ENCODE measurements at places on chromosomes 16 and 17. TPM values are rescaled to one million over a fixed set of nuclear protein-coding genes. Genes with fewer than 3 reads are reported as not detected.

DNA sequence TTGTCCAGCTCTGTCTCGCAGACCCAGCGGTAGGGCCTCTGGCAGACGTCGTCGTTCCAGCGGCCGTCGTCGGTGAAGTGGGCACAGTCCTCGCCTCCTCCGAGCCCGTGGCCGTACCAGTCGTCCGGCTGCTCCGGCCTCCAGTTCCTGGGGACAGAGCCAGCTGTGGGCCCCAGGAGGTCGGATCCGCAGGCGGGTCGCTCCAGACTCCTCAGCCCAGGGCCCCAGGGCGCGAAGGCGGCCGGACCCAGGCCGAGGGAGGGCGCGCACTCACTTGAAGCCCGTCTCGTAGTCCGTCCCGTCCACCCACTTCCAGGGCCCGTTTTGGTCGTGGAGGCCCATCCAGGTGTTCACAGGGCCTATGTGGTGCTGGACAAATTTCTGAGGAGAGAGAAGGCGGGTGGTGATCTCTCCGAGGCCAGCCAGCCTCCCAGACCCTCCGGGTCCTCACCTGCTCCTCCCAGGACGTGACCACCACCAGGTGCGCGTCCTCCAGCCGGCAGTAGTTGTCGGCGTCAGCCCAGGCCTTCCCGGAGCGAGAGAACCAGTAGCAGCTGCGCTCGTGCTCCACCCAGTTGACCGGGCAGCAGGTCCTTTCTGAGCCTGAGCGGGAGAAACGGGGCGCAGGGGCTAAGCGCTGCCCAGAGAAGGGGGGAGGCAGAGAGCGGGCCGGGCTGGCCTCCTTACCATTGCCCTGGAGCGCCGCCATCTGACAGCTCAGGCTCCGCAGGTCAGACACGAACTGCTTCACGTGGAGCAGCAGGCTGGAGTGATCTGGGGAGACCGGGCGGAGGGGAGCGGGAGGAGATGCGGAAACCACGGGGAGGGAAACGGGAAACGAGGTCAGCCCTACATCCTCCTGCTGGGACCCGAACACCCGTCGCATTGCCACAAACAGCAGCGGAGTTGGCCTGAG, 5.2 kb downstream of the ASGR1 start:
- DNase-seq = no peak

Gene WWP2
- 15.3 TPM for total RNA-seq

DNA sequence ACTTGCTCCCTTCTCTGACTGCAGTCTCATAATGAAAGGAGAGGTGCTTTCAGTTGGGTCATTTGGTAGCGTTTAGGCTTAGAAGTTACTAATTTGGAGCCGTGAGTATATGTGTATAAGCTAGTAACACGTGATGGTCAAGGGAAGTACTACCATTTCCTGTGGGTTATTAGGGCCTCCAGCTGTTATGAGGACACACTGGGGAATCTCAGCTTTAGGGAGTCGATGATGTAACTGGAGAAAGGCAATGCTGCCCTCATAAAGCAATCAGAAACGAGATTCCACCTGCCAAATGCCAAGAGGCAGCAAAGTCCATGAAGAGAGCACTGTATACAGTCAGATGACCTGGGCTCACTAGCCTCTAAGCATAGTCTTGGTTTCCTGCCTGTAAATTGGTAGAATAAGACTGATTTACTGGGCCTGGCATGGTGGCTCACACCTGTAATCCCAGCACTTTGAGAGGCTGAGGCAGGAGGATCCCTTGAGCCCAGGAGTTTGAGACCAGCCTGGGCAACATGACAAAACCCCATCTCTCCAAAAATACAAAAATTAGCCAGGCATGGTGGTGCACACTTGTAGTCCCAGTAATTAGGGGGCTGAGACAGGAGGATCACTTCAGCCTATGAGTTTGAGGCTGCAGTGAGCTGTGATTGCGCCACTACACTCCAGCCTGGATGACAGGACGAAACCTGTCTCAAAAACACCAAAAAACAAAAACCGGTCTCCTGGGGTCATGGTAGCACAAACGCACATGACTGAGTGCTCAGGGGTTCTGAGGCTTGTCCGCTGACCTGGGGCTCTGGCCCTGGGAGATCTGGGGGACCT, 53.0 kb downstream of the SF3B3 start:
- DNase-seq = peak; percentile 58

DNA sequence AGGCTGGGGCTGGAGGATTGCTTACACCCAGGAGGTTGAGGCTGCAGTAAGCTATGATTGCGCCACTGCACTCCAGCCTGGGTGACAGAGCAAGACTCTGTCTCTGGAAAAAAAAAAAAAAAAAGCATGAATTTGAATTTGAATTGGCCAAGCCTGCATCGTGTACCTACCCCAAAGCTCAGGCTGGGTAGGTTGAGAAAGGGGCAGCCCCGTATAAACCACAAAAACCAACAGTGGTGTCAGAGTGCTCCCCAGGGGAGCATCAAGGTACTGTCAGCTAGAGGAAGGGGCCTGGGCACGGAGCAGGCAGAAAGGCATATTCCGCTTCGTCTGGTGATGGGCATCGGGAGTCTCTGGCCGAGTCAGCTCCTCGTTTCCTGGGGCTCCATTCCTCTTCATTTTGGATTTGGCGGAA, 40.9 kb downstream of the RAP1GAP2 start:
- no peak for DNase-seq

Gene ATP2A3
- 0.03 TPM for total RNA-seq

GRCh38 chr17:80596760-80597608, 52.3 kb downstream of the RPTOR start:
- peak; percentile 54 for DNase-seq

Gene UTS2R
- not detected for total RNA-seq

Gene TRIM16
- total RNA-seq = 45.9 TPM

DNA sequence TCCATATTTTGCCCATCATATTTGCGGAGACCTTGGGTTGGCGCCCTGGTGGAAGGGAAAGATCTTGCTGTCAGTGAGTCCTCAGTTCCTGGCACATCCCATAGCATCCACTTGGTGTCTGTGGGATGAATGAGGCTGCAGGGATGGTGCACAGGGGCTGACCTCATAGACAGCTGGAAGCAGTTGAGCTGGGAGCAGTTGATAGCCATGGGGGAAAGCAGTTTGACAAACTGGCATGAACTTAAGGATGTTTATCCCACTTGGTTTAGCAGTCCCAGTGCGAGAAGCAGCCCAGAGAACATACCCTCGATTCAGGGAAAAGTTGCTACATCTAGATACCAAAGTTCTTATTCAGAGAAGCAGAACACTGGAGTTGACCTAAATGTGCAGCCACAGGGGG, 80.7 kb downstream of the SNX29 start:
- no peak for DNase-seq

Gene ZG16
- not detected for total RNA-seq

- no peak for DNase-seq
Measured at GRCh38 chr17:78266231-78266631, 34.8 kb downstream of the TMEM235 start.

Gene CCT6B
- total RNA-seq = 0.10 TPM

GRCh38 chr17:33944412-33944811, 310.7 kb upstream of the CCL2 start:
- DNase-seq = no peak

DNA sequence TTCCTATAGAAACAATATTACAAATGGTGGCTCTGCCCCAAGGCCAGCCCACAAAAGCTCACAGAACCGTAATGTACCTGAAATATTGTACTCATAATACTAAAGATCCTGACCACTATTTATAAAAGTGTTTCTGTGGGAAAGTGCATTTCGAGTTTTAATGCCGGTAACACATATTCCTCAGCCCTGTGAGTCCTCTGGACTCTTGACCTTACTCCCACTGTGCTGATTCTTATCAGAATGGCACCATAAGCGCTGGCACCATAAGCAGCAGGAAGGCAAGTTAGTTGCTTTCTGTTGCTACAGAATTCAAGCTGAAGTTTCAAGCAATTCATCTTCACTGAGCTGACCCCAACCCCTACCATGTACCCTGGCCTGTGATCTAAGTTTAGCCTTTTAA, 36.4 kb upstream of the MED13 start:
- no peak for DNase-seq

DNA sequence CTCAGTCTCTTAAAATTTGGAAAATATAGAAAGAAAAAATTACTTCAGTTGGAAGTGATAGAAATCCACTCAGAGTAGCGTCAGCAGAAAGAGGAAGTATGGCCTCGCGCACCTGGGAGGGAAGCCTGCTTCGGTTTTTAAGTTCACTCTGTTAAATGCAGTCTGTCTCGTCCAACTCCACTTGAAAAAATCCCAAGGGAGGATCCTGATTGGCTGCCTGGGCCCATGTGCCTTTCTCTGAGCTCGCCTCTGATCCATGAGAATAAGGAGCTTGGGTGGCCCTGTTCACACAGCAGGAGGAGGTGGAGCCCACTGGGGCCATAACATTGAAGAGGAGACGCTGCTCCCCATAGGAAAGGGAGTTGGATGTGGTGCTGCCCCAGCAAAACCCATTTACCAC, 40.7 kb downstream of the DNAJA2 start:
- no peak for DNase-seq

DNA sequence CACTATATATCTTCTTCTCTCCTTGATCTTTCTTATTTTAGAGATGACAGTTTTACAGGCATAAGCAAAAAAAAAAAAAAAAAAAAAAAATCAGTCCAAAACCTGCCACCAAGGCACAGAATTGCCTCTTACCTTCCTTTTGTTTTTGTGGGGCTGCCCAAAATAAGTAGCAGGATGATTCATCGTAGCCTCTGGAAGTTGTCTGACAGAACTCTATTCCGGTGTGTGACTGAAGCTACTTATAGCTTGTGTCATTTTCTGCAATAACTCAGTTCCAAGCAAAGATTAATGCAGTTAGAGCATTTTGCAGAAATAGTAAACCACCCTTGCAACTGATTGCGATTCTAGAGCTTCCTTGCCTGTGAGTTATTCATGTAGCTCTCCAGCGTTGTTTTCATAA, 186.8 kb downstream of the KIF2B start:
- DNase-seq = no peak

Gene EFCAB13
- total RNA-seq = not detected

DNA sequence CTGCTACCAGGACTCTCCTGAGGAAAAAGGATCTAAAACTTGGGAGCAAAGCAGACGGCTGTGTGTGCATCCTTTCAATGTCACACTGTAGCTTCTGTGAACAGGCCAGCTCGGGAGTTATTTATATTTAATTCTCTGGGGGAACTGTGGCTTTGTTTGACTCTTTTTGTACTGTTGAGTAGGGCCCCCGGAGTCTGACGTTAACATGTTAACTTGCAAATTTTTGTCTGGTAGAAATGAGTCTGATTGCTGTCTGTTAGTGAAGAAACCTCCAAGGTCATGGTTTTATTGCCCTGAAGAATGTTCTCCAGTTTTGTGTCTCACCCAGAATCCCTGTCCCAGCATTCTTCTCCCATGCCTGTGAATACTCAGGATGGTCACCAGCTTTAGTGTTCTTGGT, 14.2 kb upstream of the KCNG4 start:
- DNase-seq = no peak

Data from HT1080 (cell line).